ENCODE measurements at places on chromosomes 3 and 15.
A peak's percentile ranks its signal among the peaks of the same experiment; 100 is the strongest.

DNA sequence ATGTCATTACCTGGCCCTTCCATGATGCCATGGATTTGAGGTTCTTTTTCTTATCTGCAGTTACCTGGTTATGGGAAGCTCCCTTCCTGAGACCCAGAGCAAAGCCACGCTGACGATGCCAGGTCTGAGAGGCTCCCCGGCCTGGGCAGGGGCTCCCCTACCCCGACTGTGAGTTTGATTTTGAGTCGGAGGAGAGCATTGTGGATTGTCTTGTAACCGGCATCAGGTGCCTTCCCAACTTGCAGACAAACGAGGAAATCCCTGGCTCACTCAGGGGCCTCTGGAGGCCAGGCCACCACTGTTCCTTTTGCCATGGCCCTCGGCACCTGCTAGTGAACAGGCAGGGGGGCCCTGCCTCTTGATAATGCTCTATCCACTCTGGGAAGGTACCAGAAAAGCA lies 151.4 kb downstream of the ATP10A start:
- DNase-seq, result no peak

DNA sequence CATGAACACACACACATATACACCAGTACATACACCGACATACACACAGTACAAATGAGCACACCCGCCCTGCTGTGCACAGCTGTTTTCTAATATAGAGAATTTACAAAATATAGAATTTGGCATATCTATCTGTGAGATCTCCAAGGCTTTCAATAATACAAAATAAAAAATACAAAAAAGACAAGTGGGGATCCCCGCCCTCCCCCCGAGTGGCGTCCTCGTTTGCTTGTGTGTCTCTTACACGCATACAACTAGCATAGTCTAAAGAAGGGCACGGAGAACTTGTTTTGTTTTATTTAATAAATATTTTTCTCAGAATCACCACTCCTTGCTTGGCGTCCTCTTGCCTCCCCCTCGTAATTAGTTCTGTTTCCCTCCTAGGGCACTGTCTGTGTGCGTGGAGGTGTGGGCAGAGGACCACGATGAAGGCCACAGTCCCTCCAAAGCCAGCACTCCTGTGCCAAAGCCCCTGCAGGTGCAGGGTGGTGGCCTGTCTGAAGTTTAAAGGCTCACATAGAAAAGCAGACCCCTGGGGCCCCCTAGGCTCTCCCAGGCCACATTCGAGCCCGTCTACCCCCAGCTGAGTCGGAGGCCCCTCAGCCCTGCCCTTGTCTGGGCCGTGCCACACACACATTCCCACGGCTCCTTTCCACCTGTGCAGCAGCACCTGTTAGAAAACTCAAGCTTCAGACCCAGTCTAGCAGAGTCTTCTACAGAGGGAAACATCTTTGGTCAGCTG lies 82.1 kb downstream of the SEC22A start:
- DNase-seq, result no peak

- no peak for DNase-seq
These were observed 93.8 kb upstream of the ICE2 start for GRCh38 chr15:60572541-60573421.

GRCh38 chr3:71485896-71486295 lies 97.6 kb downstream of the FOXP1 start:
- DNase-seq, result peak; percentile 52

- no peak for DNase-seq
These were observed 522 bp downstream of the MED12L start for GRCh38 chr3:151085889-151086483.

GRCh38 chr3:191263365-191263764 lies 64.3 kb downstream of the OSTN start:
- no peak for DNase-seq

GRCh38 chr3:62712746-62713145 lies 162.5 kb downstream of the CADPS start:
- DNase-seq, result no peak

GRCh38 chr3:45950686-45951600 lies 7.7 kb downstream of the CXCR6 start:
- DNase-seq, result no peak

GRCh38 chr15:56930669-56931313 lies 12.3 kb downstream of the TCF12 start:
- no peak for DNase-seq

DNA sequence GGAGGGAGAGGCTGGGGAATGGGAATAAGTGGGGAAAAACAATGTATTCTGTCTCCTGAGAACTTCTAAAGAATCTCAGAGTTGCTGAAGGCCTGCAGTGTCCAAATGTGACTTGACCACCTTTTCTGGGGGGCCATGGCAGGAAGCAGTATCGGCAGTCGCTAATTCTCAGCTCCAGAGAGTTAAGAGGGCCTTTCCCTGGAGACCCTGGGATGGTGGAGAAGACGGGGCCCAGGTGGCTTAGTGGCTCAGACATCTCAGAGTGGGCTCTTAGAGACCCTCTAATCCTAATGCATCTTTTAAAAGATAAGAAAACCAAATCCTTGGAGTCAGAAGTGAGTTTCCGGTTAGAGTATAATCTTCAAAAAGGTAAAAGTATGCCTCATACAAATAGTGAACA lies 15.1 kb downstream of the RTP4 start:
- no peak for DNase-seq

DNA sequence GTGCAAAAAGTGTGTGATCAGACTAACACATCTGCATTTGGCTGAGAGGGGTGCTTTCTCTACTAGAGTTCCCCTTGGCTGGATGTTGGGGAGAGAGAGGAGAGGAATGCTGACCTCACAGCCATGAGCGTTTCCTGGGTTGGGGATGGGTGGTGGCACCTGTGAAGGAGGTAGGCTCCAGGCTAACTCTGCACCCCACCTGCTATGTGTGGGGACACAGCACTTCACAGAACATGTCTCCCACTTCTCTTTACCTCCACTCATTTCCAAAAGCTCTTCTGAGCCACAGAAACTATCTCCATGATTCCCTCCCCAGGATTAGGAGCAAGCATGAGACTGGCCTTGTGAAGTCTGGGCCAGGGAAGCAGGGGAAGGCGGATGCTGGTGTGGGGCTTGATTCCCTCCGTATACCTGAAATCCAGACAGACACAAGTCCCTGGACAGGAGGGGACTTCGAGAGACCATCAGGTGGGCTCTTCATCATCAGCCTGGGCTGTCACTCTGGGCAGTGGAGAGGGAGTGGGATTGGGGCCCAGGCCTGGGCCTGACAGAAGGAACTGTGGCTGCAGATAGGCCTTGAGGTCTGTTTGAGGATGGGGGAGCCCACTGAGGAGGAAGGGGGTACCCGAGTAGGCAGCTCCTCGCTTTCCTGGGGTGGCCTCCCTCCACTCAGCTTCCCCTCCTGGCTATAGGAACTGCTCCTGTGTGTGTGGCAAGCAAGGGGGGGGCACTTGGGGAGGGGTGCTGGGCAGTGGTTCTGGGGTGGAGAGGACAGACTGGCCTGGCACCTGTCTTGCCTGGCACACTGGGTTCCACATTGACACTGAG lies 40.7 kb downstream of the FEM1B start:
- no peak for DNase-seq
